ENCODE measurements at places on chromosomes 13 and 19. TPM values are rescaled to one million over a fixed set of nuclear protein-coding genes. Genes with fewer than 3 reads are reported as not detected.

PRKCG gene
- total RNA-seq, result 0.57 TPM

ERF gene
- total RNA-seq, result 149 TPM

PALM gene
- total RNA-seq, result 21.2 TPM

SULT2B1 gene
- 0.24 TPM for total RNA-seq

AKT2 gene
- 146 TPM for total RNA-seq

CABP5 gene
- not detected for total RNA-seq

FREM2 gene
- total RNA-seq, result 3.8 TPM

ZNF135 gene
- total RNA-seq, result 8.2 TPM

ZNF415 gene
- 1.7 TPM for total RNA-seq

ZNF132 gene
- 9.1 TPM for total RNA-seq

GGN gene
- total RNA-seq, result 1.3 TPM

CEACAM16 gene
- total RNA-seq, result not detected

ZNF571 gene
- 3.9 TPM for total RNA-seq

SLC25A41 gene
- total RNA-seq, result 0.44 TPM

ATP4B gene
- total RNA-seq, result not detected

SYT3 gene
- 1.8 TPM for total RNA-seq

VRK3 gene
- 44.4 TPM for total RNA-seq

ZNF558 gene
- 18.7 TPM for total RNA-seq
